ENCODE measurements at places on chromosomes 6 and 20.

DNA sequence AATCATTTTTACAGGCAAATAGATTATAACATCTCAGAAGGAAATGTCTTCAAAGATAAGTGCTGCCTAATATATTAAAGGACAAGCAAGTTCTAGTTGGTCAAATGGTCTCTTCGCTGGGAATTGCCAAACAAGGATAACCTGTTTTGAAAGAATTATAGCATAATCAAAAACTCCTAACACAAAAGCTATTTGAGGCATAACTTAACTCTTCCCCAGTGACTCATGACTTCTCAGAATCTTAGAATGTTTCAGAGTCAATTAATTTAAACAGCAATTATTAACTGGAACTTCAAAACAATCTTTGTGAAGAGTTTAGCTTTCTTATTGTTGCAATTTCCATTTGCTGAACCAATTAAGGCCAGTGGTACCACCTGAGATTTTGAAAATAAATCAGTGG is 126.6 kb downstream of the MTFR2 start:
- no peak for DNase-seq

DNA sequence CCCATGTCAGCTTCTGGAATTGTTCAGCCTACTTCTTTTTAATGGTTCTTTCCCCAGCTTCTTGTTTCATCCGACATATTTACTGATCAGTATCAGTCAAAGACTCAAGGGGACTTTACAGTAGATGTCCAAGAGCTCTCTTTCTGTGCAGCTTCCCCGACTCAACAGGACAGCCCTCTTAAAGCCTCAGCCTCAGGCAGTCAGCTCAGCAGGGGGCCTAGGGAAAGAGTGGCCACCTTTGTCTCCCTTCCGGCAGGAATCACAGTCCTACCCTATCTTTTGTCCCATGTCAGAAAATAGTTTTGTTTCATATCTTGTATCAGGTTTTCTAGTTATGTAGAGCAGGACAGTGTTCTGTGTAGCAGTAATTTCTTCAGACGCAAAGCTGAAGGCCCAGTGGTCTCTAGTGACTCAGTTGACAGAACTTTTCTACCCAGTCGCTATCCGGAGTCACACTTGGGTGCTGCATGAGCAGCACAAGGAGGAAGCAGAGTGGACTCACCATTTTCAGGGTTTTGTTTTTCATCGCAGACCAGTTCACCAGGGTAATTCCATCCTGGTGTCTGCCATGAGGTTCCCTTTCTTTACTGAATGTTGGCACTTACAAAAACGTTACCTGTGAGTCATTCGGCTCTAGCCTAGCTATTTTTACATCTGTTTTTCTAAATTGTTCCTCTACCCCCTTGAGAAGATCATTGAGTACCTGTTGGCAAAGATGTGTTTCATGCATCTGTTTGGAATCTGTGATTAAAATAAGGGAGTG is 47.7 kb downstream of the SPATA2 start:
- DNase-seq: no peak

- DNase-seq: no peak
Measured at GRCh38 chr20:24022621-24023180, 34.1 kb upstream of the GGTLC1 start.

- DNase-seq: no peak
Measured at GRCh38 chr6:82484737-82485626, 121.4 kb downstream of the TPBG start.

GRCh38 chr6:125174626-125175025 is 21.1 kb downstream of the TPD52L1 start:
- no peak for DNase-seq

- no peak for DNase-seq
Measured at GRCh38 chr20:5789827-5790226, 39.6 kb downstream of the SHLD1 start.

GRCh38 chr20:54197621-54198604 is 10.0 kb upstream of the PFDN4 start:
- no peak for DNase-seq

- DNase-seq: no peak
Measured at GRCh38 chr6:61193771-61194170, 1092.3 kb downstream of the KHDRBS2 start.

DNA sequence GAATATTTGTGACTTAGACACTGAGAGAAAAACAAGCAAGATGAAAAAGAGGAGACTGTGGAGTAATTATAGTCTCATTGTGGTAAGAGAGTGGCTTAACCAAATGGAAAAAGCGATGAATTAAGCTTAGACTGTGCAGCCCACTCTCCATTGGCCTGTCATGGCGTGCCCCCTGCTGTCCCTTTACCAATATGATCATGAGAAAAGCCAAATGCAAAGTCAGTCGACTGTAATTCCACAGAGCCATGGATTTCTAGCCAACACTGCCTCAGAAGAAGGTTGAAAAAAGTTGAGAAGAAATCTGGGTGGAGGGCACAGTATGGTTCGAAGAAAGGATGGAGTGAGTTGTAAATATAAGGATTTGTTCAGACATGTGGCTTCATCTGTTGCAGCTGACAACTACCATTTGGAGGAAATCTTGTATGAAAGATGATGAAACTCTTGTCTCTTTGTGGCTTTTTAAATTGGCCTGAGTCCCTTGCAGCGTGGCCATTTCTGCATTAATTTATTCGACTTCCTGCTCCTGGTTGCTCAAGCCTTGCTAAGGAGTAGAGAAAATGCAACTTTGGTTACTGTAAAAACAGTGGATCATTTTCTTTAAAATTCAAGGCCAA is 251.4 kb downstream of the DOK5 start:
- DNase-seq: no peak

DNA sequence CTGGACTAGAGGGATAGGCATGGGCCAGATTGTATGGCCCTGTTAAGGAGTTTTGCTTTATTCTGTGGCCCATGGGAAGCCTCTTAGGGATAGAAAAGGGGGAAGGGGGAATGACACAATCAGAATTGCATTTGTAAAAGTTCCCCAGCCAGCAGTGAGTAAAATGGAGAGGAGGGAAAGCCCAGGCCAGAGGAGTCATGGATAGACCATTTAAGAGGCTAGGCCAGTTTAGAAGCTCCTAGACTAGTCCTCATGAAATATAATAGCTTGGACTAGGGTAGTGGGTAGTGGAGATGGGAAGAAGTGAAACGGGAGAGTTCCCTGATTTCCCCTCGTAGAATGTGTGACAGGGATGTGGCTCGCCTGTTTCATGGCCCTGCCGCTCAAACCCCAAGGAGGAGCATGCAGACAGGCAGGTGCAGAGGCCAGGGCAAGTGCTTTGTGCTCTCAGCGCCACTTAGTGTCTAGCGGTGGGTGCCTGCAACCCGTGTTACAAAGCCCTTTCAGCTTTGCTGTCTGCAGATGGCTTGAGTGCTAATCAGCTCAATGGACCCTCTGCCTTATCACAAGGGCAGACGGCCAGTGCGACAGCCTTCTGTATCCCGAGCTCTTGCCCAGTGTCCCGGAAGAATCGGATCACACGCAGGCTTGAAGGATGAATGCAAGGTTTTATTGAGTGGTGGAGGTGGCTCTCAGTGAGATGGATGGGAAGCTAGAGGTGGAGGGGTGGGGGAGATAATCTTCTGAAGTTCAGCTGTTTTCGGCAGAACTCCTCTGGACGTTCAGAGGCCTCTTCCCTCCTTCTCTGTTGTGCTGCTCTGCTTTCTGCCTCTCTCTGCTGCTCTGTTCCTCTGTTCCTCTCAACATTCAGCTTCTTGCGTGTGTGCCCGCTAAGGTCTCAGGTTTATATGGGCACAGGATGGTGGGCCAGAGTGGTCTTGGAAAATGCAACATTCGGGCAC is 141.1 kb downstream of the CEP57L1 start:
- DNase-seq: no peak

GRCh38 chr6:10586302-10586701 is 65.2 kb downstream of the GCNT2 start:
- no peak for DNase-seq

DNA sequence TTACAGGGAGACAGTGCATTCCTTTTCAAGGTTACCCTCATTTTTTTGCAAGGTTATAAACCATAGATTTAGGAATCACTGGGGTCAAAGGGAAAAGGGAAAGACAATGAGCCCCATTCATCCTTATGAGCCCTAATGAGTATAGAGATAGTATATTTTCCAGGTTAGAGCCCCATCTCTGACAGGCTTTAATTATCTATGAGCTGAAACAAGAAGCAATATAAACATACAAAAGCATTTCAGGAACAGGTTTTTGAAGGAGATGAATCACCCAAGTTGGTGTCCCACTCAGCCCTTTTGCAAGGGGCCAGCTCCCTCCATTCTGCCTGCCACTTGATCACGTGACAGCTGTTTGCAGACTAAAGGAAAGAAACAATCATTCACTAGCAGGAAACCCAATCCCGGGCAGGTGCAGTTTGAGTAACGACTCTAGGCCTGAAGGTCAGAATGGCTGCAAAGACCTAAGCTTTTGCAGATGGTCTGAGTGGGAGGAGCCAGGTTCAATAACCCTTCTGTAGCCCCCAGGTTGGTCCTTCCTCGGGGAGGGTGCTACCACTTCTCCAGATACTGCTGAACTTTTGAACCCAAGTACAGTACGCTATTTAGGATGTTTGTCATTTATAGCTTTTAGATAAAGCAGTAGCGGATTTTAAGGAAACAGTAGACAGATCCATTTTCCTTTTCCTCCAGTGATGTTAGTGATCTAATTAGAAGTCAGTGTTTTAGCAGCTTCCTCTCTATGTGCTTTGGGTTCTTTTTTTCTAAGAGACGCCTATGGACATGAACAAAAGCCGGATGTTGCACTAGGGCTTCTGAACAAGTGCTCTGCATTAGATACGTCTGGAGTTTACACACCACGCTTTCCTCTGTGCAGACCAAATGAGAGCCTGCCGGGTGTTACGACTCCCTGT is 253.2 kb downstream of the SOX4 start:
- peak; percentile 66 for DNase-seq

GRCh38 chr6:117677553-117678141 is 2.4 kb downstream of the NUS1 start:
- DNase-seq: no peak

DNA sequence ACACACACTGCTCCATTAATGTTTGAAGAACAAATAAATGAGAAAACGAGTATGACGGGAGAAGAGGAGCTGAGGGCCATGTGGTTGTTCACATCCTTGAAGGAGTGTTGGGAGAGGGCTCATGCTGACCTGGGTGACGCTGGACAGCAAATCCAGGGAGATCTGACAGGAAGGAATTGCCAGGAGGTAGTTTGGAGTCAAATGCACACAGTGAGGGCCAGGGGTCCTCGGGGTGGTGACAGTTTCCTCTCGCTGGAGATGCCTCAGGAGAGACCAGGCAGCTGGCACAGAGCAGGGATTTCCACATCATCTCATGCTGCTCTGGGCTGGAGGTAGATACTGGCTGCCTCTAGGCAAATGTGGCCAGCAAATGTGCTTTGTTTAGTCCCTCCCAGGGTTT is 2.0 kb upstream of the TMEM181 start:
- no peak for DNase-seq

DNA sequence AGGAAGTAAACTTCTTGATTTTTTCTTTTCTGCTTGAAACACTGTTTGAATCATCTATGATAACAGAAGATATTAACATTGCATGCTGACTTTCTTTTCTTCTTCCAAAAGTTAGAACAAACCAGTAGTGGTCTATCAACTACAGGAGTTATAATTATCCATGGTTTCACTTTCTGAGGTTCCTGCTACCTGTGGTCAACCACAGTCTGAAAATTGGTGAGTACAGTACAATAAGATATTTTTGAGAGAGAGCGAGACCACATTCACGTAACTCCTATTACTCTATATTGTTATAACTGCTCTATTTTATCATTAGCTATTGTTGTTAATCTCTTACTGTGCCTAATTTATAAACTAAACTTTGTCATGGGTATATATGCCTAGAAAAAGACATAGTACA is 86.1 kb downstream of the MAP7 start:
- no peak for DNase-seq

- DNase-seq: no peak
Measured at GRCh38 chr6:144119376-144119775, 24.0 kb upstream of the SF3B5 start.

GRCh38 chr6:6811128-6812009 is 222.8 kb downstream of the LY86 start:
- DNase-seq: peak; percentile 51

All from right kidney (tissue), 9 donors.